ENCODE measurements at places on chromosomes 16 and 17. TPM values are rescaled to one million over a fixed set of nuclear protein-coding genes. Genes with fewer than 3 reads are reported as not detected.
A peak's percentile ranks its signal among the peaks of the same experiment; 100 is the strongest.

- peak overlapping the region; percentile 99 for H3K27ac ChIP-seq
- no peak overlapping the region for H3K4me3 ChIP-seq
- DNase-seq, result peak; percentile 55
- peaks cover 26% of the 10 kb centered on the region for H3K4me1 ChIP-seq
Observed at GRCh38 chr16:12800817-12801216, 2.9 kb downstream of the CPPED1 start.

DNA sequence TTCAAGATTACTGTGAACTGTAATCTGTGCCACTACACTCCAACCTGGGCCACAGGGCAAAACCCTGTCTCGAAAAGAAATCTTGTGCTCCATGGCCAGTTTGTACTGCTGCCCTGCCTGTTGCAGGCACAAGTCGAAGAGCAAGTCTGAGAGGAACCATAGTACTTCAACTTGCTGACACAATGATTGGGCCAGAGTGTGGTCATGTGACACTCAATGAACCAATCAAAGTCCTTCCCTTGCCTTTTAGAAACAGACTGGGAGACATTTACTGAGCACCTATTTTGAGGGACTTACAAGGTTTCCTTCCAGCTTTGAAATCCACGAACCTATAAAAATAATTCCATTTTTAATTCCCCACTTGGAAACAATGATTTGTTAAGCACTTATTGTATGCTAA is 39.8 kb upstream of the TMC5 start:
- H3K4me3 ChIP-seq, result no peak overlapping the region
- H3K4me1 ChIP-seq, result no peaks in the 10 kb centered on the region
- H3K27ac ChIP-seq, result no peak overlapping the region

DNA sequence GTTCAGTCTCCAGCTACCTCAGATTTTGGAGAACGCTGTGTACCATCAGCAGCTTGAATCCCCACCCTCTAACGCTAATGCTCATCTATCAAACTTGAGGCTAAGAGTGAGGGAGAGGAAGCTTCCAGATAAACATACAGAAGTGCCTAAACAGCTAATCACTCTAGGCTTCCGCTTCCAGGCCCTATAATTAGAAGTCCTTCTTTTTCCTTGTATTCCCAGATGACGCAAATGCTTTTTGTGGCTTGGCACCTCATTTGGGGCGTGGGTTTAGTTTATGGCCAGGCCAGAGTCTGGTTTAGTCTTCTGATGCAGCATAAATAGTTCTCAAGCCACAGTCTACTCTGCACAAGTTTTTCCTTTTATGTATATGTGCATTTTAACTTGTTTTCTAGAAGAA is 263.4 kb downstream of the BCAS3 start:
- H3K4me1 ChIP-seq, result peaks cover 2% of the 10 kb centered on the region
- no peak overlapping the region for H3K27ac ChIP-seq
- H3K36me3 ChIP-seq, result no peaks in the 10 kb centered on the region
- DNase-seq, result peak; percentile 60

- no peak within 1 kb of the TSS for H3K27ac ChIP-seq
- no peaks in the 10 kb centered on the region for H3K36me3 ChIP-seq
- H3K4me1 ChIP-seq, result peaks cover 4% of the 10 kb centered on the region
- no peak within 1 kb of the TSS for H3K4me3 ChIP-seq
Observed at GRCh38 chr17:4560421-4560820, at the start of gene GGT6. TSS of gene GGT6 (minus strand) at chr17:4560577. CDS start at chr17:4560521, 56 bp downstream.

ACSM3 gene
- 10.2 TPM for total RNA-seq

GRCh38 chr17:33079201-33079600 is 87.6 kb downstream of the SPACA3 start:
- no peak overlapping the region for H3K27ac ChIP-seq
- no peak overlapping the region for H3K4me3 ChIP-seq
- no peak for DNase-seq
- H3K27me3 ChIP-seq, result no peaks in the 10 kb centered on the region
- no peaks in the 10 kb centered on the region for H3K36me3 ChIP-seq
- H3K4me1 ChIP-seq, result no peaks in the 10 kb centered on the region

DNA sequence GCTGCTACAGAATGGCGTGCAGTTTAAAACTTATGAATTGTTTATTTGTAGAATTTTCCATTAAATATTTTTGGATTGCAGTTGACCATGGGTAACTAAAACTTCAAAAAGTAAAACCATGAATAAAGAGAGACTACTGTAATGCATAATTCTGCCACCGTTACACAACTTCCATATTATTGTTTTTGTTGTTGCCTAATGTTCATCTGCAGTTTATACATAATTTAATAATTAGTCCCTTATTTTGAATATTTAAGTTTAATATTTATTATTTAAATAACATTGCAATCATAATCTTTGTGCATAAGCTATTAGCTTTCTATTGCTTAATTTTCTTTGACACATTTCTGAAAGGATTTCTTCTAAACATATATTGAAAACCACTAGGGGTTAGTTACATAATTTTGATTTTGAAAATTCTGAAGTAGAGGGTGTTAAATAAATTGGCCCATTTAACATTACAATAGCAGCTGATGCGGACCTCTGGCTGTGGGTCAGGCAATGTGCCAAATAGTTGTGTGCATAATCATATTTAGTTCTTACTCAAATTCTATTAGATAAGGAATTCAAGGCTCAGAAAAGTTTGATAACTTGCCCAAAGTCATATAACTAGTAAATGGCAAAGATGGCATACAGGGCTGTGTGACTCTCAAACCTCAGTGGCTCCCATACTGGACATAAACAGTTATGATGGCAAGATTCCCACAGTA is 31.1 kb downstream of the PPM1E start:
- DNase-seq, result peak; percentile 46
- H3K4me1 ChIP-seq, result peaks cover 2% of the 10 kb centered on the region
- no peaks in the 10 kb centered on the region for H3K27me3 ChIP-seq
- H3K36me3 ChIP-seq, result no peaks in the 10 kb centered on the region
- H3K27ac ChIP-seq, result no peak overlapping the region
- no peak overlapping the region for H3K4me3 ChIP-seq

C16orf74 gene
- 38.7 TPM for total RNA-seq

- no peaks in the 10 kb centered on the region for H3K36me3 ChIP-seq
- no peak overlapping the region for H3K4me3 ChIP-seq
- H3K4me1 ChIP-seq, result peaks cover 13% of the 10 kb centered on the region
- H3K27ac ChIP-seq, result peak overlapping the region; percentile 26
Observed at GRCh38 chr17:57622683-57623433, 122.2 kb downstream of the CCDC182 start.

DNA sequence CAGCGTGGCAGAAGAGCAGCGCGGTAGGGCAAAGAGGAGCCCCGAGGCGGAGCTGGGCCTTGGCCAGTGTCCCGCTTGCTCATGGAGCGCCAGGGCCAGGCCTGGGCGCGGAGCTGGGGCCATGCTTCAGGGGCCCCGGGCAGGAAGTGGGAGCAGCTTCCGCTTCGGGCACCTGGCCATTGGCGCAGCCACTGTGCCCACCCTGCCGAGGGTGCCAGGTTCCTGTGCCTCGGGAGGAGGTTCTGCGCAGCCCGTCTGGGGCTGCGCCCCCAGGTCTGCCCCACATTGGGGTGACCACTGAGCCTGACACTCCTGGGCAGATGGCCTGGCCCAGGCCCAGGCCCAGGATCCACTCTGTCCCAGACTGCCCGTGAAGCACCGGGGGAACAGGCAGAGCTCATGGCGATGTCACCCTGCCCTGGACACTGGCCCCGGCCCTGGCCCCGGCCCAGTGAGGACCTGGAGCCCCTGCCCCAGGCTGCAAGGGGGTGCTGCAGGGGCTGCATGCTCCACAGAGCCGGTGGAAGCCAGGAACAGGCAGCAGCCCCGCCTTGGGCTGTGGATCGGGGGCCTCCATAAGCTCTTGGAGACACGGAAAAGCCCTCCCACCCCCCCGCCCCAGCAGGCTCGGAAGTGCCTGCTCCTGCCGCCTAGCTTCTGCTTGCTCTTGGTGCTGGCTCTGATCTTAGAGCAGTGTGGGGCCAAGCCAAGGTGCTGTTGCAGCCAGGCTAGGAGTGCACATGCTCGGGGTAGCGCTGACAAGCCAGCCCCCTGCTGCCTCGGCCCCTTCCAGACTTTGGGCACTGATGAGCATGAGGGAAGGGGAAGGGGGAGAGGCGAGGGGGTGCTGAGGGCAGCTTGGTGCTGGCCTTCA is 35.9 kb upstream of the FOXJ1 start:
- H3K36me3 ChIP-seq, result no peaks in the 10 kb centered on the region
- DNase-seq, result no peak
- no peak overlapping the region for H3K27ac ChIP-seq
- H3K27me3 ChIP-seq, result no peaks in the 10 kb centered on the region
- H3K4me1 ChIP-seq, result peaks cover 7% of the 10 kb centered on the region

DNA sequence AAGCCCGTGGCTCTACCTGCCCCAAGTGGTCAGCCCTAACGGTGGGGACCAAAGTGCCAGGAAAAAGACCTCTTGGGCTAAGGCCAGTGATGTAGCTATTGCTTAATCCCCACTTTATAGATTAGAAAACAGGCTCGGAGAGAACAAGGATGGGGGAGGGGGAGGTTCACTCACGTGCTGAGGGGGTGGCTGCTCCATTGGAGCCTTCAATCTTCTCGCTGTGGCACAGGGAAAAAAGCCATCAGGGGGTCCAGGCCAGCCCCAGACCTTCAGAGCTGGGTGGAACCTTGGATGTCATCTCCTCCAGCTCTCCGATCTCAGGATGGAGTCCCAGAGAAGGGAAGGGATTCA is 45.9 kb downstream of the SRCIN1 start:
- no peaks in the 10 kb centered on the region for H3K36me3 ChIP-seq
- H3K4me1 ChIP-seq, result peaks cover 13% of the 10 kb centered on the region
- H3K27ac ChIP-seq, result no peak overlapping the region
- no peak overlapping the region for H3K4me3 ChIP-seq
- DNase-seq, result no peak

GRCh38 chr17:72838068-72838467 is 254.4 kb downstream of the SLC39A11 start:
- H3K36me3 ChIP-seq, result no peaks in the 10 kb centered on the region
- H3K4me1 ChIP-seq, result no peaks in the 10 kb centered on the region
- no peaks in the 10 kb centered on the region for H3K27me3 ChIP-seq
- H3K27ac ChIP-seq, result no peak overlapping the region
- no peak for DNase-seq
- H3K4me3 ChIP-seq, result no peak overlapping the region

GRCh38 chr16:89842471-89843408 is 14.5 kb downstream of the SPIRE2 start:
- DNase-seq, result peak; percentile 72
- H3K4me3 ChIP-seq, result no peak overlapping the region
- no peaks in the 10 kb centered on the region for H3K4me1 ChIP-seq
- H3K36me3 ChIP-seq, result no peaks in the 10 kb centered on the region
- no peaks in the 10 kb centered on the region for H3K27me3 ChIP-seq
- no peak overlapping the region for H3K27ac ChIP-seq

- peaks cover 12% of the 10 kb centered on the region for H3K4me1 ChIP-seq
- H3K27ac ChIP-seq, result peak overlapping the region; percentile 46
- no peak overlapping the region for H3K4me3 ChIP-seq
- no peaks in the 10 kb centered on the region for H3K27me3 ChIP-seq
- H3K36me3 ChIP-seq, result peaks cover 12% of the 10 kb centered on the region
Observed at GRCh38 chr16:50313596-50314478, 47.5 kb downstream of the ADCY7 start.

GRCh38 chr16:29962344-29962994 is 590 bp downstream of the TMEM219 start:
- peak; percentile 59 for DNase-seq
- H3K27ac ChIP-seq, result peak overlapping the region; percentile 70
- peak overlapping the region; percentile 82 for H3K4me3 ChIP-seq
- H3K36me3 ChIP-seq, result no peaks in the 10 kb centered on the region

KRTAP4-12 gene
- not detected for total RNA-seq

TAT gene
- total RNA-seq, result not detected

DNA sequence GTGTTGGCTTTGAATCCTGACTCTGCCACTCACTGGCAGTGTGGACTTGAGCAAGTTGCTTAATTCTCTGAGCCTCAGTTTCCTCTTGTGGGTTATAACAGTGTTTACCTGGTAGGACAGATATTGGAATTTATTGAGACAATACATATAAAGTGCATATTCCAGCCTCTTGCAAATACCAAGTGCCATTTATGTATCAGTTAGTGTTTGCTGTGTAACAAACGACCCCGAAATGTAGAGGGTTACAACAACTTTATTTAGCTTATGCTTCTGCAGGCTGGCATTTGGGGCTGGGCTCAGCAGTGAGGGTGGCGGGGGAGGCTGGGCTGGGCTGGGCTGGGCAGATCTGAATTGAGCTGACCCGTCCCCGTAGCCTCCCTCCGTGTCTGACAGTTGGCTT is 42.4 kb upstream of the IL21R start:
- peaks cover 17% of the 10 kb centered on the region for H3K36me3 ChIP-seq
- peaks cover 7% of the 10 kb centered on the region for H3K4me1 ChIP-seq
- no peak overlapping the region for H3K4me3 ChIP-seq

DNA sequence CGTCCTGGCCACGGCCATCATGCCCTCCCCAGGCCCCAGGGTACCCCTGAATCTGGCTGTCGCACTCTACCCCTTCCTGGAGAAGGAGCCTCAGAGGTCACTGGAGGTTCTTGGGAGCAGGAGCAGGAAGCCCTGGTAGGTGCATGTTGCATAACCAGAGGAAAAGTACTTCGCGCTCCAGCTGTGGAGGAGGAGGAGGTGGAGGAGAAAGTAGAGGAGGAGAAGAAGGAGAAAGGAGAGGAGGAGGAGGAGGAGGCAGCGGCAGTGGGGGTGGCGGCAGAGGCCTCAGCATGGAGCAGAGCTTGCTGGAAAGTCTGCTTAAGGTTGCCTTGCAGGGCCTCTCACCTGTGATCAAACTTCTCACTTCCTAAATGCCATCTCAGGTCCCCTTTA is 61.8 kb downstream of the BAIAP2 start:
- DNase-seq, result no peak
- H3K27ac ChIP-seq, result no peak overlapping the region
- H3K4me3 ChIP-seq, result no peak overlapping the region
- no peaks in the 10 kb centered on the region for H3K27me3 ChIP-seq
- no peaks in the 10 kb centered on the region for H3K36me3 ChIP-seq
- H3K4me1 ChIP-seq, result peaks cover 8% of the 10 kb centered on the region

TLCD3A gene
- 36.6 TPM for total RNA-seq

DNA sequence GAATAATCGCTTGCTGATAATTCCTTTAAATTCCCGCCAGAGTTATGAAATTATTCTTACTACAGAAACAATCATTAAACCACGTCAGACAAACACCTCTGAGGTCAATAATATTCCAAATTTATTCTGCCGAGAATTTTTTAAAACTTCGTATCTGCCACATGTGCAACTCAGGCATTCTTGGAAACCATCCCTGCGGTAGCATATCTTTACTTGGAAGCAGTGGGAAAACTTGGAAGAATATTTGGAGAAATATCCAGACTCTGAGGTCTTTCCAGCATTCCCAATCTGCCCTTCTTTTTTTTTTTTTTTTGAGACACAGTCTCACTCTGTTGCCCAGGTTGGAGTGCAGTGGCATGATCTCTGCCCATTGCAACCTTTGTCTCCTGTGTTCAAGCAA is 2.0 kb upstream of the CCL11 start:
- no peaks in the 10 kb centered on the region for H3K36me3 ChIP-seq
- peaks cover 10% of the 10 kb centered on the region for H3K27me3 ChIP-seq
- DNase-seq, result no peak
- H3K4me3 ChIP-seq, result no peak overlapping the region
- H3K4me1 ChIP-seq, result peaks cover 5% of the 10 kb centered on the region
- H3K27ac ChIP-seq, result no peak overlapping the region

DNA sequence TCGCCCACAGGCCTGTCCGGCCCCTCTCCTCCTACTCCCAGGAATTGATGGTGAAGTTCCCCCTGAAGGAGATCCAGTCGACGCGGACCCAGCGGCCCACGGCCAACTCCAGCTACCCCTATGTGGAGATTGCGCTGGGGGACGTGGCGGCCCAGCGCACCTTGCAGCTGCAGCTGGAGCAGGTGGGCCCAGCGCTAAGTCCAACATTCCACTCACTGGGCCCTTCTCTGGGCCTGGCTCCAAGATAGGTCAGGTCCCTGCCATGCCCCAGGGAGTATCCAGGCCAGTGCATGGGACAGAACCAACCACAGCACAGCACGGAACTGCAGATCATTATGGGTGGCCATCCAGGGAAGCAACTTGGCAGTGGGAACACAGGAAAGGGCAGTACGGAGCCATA is 9.9 kb upstream of the ALKBH5 start:
- DNase-seq, result no peak
- H3K27ac ChIP-seq, result no peak overlapping the region
- no peaks in the 10 kb centered on the region for H3K36me3 ChIP-seq
- H3K27me3 ChIP-seq, result no peaks in the 10 kb centered on the region
- no peaks in the 10 kb centered on the region for H3K4me1 ChIP-seq

All from endothelial cell of umbilical vein (primary cell).